Keratinocyte (primary cell): ENCODE measurements at places on chromosomes 6 and 20.
A peak's percentile ranks its signal among the peaks of the same experiment; 100 is the strongest.

- DNase-seq = no peak
Measured at GRCh38 chr20:62591591-62591990, 50.7 kb upstream of the SLCO4A1 start.

DNA sequence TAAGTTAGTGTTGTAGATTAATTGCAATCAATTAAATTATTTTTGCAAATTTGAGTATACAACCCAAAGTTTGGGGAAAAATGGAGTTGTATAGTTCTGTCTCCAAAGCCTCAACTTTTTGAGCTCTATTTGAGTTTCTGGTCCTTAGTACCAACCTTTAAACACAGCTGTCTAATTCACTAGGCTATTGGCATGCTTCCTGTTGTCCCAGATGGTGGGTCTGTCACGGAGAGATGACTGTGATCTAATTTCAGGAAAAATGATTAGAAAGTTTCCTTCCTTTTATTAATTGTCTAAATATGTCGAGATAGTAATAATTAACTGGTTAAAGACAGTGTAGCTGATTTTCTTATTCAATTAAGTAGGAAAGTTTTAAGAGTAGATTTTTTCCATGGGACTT lies 109.6 kb downstream of the SCAF8 start:
- DNase-seq = no peak

DNA sequence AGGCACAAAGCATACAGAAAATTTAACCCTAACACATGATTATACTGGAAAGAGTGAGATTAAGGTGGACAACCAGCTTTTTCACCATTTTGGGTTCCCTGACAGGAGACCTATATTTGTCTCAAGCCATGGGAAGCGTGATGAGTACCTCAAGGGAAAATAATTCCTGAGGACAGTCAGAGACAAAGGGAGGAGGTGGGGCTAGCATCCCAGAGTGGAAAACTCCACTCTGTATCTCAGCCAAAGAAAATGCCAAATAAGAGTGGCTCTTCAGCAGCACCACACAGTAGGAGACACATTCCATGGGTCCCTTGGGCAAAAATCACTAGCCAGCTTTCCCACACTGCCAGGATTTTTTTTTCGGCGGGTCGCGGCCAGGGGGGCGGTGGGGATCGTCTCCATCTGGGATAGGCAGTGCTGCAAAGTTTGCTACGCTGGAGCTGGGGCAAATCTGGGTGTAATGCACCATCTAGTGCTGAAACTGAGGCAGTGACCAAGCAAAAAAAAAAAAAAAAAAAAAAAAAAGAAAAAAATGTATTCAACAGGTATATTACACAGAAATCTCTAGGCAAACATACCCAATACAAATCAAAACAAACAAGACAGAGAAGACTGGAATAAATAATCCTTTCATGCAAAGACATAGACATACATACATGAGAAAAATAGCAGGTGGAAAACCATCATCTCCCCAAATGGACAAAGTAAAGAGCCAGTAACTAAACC lies 77.3 kb upstream of the SLC35F1 start:
- no peak for DNase-seq

- no peak for DNase-seq
Measured at GRCh38 chr6:154234019-154234772, 122.4 kb downstream of the IPCEF1 start.

DNA sequence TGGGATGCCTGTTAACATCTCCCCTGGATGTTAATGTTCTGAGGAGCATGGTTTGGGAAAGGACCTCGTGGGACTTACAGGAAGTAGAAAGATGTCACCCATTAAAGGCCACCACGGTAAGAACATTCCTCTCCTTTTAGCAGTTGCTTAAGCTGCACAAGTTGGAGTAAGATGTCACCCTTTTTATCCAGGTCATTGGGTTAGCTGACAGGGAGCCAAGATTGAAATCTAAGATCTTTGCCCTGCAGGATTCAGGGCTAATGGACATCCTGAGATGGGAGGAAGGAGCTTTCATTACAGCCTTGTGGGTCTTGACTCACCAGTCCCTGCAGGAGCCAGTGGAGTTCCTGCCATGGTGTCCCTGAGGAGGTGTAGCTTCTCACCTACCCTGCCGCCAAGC lies 22.1 kb downstream of the PABPC1L start:
- DNase-seq = no peak

- no peak for DNase-seq
Measured at GRCh38 chr6:41965429-41966213, 24.0 kb upstream of the CCND3 start.

- DNase-seq = no peak
Measured at GRCh38 chr6:44056392-44057237, 70.6 kb downstream of the MRPL14 start.

- DNase-seq = no peak
Measured at GRCh38 chr20:45097485-45098102, 3.3 kb downstream of the KCNS1 start.

DNA sequence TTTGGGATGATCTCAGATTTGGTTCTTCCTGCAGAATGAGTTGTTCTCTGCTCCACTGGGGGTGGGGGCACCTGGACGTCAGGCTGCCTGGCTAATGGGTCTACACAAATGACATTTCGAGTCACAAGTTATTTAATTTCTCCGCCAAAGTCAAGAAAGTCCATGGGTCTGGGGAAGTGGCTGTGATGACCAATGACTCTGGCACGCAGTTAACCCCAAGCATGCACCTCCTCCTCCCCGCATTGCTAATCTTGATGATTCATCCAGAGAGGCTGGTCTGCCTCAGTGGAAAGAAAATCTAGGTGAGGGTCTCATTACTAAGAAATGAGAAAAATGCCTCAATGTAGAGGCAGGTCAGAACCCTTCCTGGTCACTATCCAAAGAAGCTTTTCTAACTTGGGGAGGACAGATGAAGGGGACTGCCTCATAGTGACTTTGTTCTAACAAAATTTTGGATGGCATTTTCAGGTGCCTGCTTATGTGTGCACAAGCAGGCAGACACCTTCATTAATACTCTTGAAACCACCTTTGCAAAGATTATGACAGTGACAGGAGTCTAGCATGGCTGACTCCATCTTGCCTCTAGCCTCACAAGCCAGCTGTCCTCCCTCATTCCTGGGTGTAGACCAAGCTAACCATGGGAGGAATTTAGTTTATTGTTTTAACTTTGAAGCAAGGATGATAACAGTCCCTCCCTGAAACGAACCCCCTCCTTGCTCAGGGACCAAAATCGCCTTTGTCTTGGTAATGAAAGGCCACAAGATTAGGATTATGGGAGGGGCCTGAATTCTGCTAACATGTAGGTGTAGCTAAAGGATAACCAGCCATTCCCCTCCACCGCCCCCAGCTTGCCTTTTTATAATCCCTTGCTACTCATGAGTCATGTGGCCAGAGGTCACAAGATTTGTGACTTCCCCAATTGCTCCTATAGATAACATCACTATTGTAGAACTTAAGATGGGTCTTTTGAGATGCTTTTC lies 98.6 kb upstream of the MRPS10 start:
- peak; percentile 49 for DNase-seq

GRCh38 chr6:300026-300425 lies 7.7 kb downstream of the DUSP22 start:
- no peak for DNase-seq

DNA sequence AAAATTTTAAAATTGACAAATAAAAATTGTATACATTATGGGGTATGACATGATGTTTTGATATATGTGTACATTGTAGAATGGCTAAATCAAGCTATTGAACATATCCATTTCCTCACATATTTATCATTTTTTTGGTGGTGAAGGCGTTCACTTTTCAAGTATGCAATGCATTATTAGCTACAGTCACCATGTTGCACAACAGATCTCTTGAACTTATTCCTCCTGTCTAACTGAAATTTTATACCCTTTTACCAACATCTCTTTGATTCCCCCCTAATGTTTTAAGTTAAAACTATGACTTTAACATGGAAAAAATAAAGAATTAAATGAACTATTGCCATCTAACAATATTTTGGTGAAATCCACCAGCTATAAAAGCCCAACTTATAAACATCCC lies 65.2 kb upstream of the UST start:
- no peak for DNase-seq

DNA sequence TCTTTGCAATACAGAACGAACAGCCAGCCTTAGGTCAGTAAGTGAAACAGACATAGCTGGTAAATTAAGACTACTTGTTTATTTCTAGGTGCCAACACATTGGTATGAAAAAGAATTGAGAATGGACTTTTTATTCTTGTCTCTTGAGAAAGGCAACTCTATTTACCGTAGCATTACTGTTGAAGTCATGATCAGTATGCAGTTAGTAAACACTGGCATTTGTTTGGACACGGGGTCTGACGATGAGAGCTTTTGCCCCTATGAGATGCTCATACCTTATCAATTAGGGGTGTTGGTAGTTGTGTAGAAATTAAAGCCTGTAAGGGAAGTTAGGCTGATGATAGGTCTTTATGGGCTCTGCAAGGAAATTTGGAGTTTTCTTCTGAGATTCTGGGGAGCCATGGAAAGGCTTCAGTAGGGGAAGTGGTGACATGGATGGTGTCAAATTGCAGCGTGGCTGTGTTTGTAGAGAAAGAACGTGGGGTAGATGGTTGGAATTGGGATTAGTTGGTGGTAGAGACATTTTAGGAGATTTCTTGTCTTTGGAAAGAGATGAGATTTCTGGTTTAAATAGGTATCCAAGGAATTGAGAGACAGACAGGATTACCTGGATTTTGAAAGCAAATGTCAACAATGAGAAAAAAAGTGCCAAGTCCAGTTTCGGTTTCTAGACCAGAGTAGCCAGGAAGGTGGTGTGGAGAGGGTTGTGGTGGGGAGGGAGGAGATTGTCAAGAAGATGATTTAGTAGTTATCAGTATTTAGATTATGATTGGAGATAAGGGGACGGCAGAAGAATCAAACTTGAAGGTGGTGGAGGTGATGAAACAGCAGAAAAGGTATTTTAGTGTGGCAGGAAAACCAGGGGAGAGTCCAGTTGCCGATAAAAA lies 116.6 kb downstream of the JARID2 start:
- no peak for DNase-seq

- no peak for DNase-seq
Measured at GRCh38 chr6:3584606-3585005, 127.8 kb upstream of the SLC22A23 start.

- DNase-seq = no peak
Measured at GRCh38 chr6:43990275-43990626, 137.0 kb downstream of the MRPL14 start.

DNA sequence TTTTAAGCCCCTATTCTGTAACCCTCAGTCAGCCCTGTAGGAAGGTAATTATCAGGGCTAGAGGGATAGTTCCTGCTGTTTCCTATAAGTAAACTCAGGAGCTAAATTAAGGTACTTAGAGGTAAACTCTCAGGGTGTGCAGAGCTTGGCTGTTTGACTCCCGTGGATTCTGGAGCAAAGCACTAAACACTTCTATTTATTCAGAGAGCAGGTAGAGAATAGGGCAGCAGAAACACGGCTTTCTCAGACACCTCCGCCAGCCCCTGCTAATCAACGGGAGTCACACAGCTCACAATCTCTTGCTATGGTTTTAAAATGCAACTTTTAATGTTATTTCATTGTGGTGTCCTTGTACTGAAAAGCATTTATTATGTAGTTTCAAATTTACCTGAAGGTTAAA lies 21.8 kb downstream of the PRKN start:
- DNase-seq = no peak

DNA sequence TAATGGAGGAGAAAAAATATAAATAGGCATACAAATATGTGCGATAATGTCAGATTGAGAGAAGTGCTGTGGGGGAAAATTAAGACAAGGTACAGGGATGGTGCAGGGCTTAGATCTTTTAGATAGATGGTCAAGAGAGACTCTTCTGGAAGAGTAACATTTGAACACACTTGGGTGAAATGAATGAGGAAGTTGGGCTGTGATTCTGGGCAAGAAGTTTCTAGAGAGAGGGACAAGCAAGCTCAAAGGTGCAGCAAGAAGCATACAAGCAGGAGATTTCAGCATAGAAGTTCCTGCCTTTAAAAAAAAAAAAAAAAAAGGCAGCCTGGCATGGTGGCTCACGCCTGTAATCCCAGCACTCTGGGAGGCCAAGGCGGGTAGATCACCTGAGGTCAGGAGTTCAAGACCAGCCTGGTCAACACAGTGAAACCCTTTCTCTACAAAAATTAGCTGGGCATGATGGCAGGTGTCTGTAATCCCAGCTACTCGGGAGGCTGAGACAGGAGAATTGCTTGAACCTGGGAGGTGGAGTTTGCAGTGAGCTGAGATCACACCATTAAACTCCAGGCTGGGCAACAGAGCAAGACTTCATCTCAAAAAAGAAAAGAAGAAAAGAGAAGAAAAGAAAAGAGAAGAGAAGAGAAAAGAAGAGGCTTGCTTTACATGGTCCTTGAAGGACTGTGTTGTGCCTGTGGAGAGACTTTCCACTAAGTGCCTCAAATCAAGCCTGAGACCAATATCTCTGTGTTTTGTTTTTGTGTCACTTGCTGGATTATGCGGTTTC lies 9.7 kb upstream of the CD83 start:
- no peak for DNase-seq

- DNase-seq = peak; percentile 46
Measured at GRCh38 chr6:99836471-99836870, 157.6 kb downstream of the MCHR2 start.

DNA sequence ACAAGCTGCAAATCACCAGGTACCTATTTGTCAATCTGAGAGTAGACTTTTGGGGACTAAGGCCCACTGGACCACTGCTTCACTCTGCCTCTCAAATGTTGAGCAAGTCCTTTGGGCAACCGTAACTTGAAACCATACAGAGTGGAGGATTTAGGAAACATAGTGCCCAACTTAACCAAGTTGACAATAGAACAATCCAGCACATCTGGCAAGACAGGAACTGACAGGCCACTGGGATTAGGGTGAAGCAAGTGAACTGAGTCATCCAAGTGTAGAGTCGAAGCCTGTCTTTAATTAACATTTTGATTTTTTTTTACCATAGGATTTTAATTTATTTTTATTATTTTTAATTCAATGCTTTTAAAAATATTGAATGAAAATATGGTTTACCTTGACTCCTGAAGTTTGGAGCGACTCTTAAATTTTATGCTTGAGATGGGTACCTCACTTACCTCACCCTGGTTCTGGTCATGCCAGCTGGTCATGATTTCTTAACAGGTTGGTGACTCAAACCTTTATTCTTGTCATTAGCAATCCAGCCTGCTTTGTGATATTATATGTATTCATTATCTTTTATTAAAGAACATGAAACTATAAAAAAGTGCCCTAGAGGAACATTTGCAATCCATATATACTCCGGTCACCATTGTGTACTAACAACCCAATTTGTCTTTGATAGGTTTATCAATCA lies 312.1 kb upstream of the DEFB112 start:
- no peak for DNase-seq

DNA sequence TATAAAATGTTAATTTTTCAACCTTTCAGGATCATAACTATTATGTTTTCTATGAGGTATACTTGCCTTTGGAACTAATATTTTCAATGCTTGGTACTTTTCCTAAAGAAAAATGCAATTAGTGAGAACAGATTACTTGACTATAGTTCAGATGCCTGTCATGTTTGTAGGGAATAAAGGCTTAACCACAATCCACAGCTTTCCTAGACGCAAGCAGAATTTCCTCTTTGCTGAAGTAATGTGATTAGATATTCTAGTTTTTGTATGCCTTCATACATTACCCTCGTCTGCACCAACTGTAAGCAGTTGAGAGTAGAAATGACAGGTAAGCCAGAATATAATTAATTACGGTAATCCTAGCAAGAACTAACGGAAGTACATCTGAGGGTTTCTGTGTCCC lies 581.4 kb upstream of the MMS22L start:
- no peak for DNase-seq
